Endodermal cell (in vitro differentiated cells): ENCODE measurements at places on chromosomes 4 and X. TPM values are rescaled to one million over a fixed set of nuclear protein-coding genes. Genes with fewer than 3 reads are reported as not detected.
A peak's percentile ranks its signal among the peaks of the same experiment; 100 is the strongest.

- H3K36me3 ChIP-seq, result no peaks in the 10 kb centered on the region
- no peak overlapping the region for H3K27ac ChIP-seq
- H3K4me3 ChIP-seq, result no peak overlapping the region
Measured at GRCh38 chrX:41445171-41445570, 2.0 kb upstream of the NYX start.

GRCh38 chrX:138191998-138192397 lies 519.5 kb downstream of the FGF13 start:
- H3K27me3 ChIP-seq, result no peaks in the 10 kb centered on the region
- H3K4me3 ChIP-seq, result no peak overlapping the region
- peak; percentile 71 for DNase-seq
- H3K36me3 ChIP-seq, result no peaks in the 10 kb centered on the region
- H3K4me1 ChIP-seq, result no peaks in the 10 kb centered on the region
- no peak overlapping the region for H3K27ac ChIP-seq

DNA sequence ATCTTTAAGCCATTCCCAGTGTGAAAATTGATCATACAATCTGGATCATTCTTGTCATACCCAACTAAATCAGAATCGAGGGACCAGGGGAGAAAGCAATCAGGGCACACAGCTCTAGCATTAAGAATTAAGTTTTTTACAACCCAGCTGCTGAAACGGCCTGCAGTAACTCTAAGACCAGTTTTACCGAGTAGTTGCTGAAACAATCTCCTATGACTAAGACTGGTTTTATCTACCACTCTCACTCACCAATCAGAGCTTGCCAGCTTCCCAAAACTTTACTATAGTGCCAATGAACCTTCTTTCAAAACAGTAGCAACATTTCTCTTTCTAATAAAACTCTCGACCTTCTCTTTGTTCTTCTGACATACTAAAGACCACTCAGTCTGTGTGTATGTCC lies 2.8 kb upstream of the SAP30 start:
- H3K4me3 ChIP-seq, result no peak overlapping the region
- H3K36me3 ChIP-seq, result no peaks in the 10 kb centered on the region
- no peak for DNase-seq
- H3K27ac ChIP-seq, result no peak overlapping the region

- peaks cover 15% of the 10 kb centered on the region for H3K36me3 ChIP-seq
- H3K4me1 ChIP-seq, result peaks cover 3% of the 10 kb centered on the region
- H3K27me3 ChIP-seq, result no peaks in the 10 kb centered on the region
- DNase-seq, result no peak
- H3K4me3 ChIP-seq, result no peak overlapping the region
- H3K27ac ChIP-seq, result no peak overlapping the region
Measured at GRCh38 chrX:108699368-108699767, 37.0 kb downstream of the IRS4 start.

PRMT9 gene
- 14.5 and 15.3 TPM in 2 replicates for total RNA-seq

- H3K27me3 ChIP-seq, result no peaks in the 10 kb centered on the region
- H3K4me3 ChIP-seq, result no peak overlapping the region
- H3K27ac ChIP-seq, result no peak overlapping the region
- no peaks in the 10 kb centered on the region for H3K36me3 ChIP-seq
Measured at GRCh38 chrX:7218321-7219152, 70.6 kb upstream of the PUDP start.

DNA sequence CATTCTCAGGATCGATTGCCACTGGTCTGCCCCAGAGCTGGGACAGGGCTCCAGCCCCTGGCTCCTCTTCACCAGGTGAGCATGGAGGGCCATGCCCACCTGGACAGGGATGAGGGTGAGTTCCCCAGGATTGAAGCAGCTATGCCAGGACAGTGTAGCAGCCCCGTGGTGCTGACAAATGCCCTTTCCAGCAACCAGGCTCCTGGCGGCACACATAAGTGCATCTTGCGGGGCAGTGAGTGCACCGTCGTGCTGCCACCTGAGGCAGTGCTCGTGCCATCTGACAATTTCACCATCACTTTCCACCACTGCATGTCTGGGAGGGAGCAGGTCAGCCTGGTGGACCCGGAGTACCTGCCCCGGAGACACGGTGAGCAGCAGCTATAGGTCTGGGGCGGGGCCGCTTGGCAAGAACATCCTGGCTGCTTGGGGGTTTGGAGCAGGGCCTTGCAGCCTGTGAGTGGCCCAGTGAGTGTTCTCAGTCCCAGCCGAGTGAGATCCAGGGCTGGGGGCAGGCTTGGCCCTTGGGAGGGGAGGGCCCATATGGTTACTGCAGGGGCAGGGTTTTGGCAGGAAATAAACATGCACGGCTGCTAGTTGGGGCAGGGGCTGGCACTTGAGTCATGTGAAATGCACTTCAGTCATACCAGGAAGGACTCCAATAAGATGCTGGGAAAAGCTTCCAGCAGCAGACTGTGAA lies 6.1 kb downstream of the IL9R start:
- no peak for DNase-seq
- H3K27ac ChIP-seq, result no peak overlapping the region
- no peaks in the 10 kb centered on the region for H3K36me3 ChIP-seq
- H3K4me3 ChIP-seq, result no peak overlapping the region
- H3K4me1 ChIP-seq, result no peaks in the 10 kb centered on the region

USP26 gene
- not detected in 2 replicates for total RNA-seq
